Stimulated activated CD4-positive, alpha-beta T cell treated with anti-CD3 and anti-CD28 coated beads, Interleukin-15, amount 100 ng/mL, for 48 hours (primary cell): ENCODE measurements at places on chromosomes 2 and 18.

- no peak for DNase-seq
Measured at GRCh38 chr18:55136258-55136657, 177.0 kb upstream of the CCDC68 start.

DNA sequence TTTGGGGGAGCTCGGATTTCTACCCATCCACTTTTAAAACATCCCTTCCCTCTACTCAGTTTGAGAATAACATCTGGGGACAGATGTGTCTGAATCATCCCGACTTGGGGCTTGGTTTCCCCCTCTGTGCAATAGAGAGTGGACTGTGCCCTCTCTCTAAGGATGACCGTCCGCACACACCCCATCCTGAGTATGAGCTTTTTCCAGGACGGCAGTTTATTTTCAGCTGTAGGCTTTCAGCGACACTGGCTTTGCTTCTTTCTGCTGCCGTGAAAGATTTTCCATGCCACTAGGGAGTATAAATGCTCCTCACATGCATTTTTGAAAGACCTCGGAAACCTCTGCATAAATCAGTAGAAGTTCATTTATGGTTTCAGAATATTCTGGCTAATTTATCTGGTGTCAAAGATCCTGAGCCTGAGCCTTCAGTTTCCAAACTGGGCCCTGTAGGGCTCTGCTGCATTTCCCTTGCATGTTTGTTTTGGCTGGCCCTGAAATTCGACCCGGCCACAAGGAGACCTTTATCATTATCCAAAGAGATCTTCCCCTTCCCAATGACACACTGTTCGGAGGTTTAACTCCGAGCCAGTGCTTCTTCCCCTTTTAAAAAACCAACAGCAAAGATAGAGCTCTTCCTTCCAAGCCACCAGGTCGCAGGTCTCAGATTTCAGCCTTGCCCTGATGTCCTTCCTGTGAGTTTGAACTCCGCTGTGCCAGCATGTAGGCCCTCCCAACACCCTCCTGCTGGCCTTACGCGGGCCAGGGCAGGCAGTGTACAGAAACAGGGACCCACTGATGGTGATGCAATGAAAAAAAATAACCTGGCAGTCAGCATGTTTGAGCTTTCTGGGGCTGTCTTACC lies 53.3 kb downstream of the FECH start:
- no peak for DNase-seq

DNA sequence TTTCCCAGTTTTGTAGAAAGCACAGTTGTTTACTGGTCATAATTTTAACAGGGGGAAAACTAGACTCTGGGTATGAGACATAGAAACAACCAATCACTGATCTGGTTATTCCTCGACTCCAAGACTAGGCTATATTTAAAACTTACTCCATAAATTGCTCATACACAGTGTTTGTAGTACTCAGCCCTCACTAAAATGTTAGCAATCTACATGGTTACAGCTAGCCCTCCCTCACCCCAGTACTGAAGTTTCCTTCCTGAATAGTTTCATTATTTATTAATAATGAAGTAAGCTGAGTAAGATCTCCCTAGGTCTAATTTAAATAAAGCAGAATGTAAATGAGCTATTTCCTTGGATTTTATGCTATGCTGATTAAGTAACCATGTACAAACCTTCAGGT lies 275.1 kb downstream of the CDH20 start:
- DNase-seq = no peak

GRCh38 chr2:221655300-221655699 lies 83.2 kb upstream of the EPHA4 start:
- DNase-seq = no peak

GRCh38 chr2:45736757-45737704 lies 85.6 kb downstream of the PRKCE start:
- no peak for DNase-seq

GRCh38 chr2:27959496-27959895 lies 69.0 kb downstream of the BABAM2 start:
- no peak for DNase-seq

DNA sequence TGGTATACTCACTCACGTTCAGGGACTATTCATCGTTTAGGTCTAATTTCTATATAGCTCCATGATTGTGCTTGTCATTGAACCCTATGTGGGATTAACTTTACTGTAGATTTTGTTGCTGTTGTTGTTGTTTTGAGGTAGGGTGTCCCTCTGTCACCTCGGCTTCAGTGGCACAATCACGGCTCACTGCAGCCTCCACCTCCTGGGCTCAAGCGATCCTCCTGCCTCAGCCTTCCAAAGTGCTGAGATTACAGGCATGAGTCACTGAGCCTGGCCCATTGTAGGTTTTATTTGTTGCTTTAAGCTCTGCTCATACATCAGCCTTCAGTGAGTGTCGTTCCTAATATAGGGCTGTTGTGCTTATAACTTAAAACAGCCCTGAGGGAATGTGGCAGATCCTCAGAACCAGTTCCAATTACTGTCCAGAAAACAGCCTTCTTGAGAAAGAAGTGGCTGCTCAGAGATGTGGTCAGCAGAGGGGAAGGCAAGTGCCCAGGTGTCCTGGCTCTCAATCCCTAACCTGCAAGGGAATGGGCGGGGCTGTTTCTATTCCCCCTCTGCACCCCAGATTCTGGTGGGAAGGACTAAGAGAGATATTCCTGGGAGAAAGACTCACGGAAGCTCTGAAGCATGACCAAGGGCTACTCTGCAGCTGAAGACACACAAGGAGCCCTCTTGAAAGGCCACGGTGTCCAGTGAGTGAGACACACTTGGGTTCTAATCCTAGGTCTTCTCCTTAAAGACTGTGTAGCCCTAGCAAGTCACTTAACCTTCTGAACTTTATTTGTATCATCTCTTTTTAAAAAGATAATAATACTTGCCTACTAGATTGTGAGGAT lies 79.6 kb upstream of the LCLAT1 start:
- no peak for DNase-seq

DNA sequence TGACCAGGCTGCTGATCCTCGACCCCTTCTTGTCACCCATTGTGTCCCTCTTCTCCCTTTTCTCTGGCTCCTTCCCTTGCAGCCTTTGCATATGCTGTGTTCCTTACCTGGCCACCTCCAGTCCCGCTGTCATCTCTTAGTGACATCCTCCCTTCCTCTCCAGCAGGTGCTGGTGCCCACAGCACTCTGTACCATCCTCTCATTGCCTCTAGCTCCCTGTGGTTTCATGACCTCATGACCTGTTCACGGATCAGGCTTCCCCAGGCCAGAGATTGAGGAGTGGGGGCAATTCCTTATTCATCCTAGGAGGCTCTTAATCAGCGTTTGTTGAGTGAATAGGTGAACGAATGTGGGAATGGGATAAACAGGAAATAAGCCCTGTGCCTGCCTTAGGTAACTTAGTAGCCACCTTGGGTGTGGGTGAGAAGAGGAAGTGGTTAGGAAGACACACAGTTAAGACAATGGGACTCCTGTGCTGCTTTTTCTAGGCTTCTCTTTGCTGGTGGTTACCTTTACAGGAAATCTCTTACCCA lies 35.5 kb downstream of the ITGA6 start:
- no peak for DNase-seq

DNA sequence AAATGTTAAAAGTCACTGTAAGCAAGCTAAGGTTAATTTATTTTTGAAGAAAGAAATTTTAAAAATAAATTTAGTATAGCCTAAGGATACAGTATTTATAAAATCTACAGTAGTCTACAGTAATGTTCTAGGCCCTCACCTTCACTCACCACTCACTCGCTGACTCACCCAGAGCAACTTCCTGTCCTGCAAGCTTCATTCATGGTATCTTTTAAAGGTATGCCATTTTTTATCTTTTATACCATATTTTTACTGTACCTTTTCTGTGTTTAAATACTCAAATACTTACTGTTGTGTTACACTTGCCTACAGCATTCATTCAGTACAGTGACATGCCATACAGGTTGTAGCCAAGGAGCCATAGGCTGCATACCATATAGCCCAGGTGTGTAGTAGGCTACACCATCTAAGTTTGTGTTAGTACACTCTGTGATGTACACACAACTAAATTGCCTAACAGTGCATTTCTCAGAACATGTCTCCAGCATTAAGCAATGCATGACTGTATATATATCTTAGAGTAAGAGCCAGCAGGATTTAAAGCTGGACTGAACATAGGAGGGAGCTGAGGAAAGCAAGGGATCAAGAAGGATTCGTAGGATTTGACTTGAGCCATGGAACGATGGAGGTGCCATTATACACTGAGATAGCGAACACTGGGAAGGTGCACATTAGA lies 83.1 kb upstream of the KLF7 start:
- DNase-seq = no peak

DNA sequence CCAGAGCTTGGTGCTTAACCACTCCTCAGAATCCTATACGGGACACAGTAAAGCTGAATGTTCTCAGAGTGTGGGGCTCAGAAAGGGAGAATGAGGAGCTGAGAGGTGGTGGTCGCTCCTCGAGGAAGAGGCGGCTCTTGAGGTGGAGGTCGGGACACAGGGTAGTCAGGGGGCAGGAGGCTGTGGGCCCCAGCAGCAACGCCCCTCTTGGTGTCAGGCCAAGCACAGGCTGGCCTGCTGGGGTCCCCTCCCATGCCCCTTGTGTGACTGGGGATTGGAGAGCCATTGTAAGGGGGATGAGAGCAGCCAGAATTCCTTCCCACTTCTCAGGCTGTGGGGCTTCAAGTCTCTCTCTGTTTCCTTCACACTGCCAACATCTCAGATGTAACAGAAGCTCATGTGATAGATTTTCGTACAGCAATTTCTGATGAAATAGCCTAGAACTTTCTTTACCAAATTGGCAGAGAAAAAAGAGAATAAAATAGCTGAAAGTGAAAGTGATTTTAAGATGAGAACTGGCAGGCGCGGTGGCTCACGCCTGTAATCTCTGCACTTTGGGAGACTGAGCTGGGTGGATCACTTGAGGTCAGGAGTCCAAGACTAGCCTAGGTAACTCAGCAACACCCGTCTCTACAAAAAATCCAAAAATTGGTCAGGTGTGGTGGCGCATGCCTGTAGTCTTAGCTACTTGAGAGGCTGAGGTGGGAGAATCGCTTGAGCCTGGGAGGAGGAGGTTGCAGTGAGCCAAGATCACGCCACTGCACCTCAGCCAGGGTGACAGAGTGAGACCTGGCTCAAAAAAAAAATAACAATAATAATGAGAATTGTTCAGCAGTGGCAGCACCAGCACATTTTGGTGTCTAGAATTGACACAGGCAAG lies 61.1 kb upstream of the RPL31 start:
- DNase-seq = no peak

DNA sequence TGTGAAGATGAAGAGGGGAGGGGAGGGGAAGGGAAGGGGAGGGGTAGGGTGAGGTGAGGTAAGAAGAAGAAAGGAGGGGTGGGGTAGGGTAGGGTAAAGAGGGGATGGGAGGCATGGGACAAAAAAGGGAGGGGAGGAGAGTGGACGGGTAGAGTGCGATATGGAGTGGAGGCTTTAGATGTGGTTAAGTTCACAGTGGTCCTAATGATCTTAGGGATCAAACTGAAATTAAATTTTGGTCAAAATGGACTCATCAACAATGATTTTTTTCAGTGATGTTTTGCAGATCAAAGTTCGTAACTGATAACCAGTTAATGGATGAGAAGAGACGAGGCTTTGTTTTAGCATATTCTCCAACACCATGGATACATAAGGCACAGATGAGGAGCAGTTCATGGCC lies 513.9 kb upstream of the ACVR2A start:
- no peak for DNase-seq

GRCh38 chr2:217047631-217048030 lies 187.8 kb upstream of the TNP1 start:
- DNase-seq = no peak

- DNase-seq = no peak
Measured at GRCh38 chr2:185919155-185919554, 180.6 kb downstream of the FSIP2 start.

DNA sequence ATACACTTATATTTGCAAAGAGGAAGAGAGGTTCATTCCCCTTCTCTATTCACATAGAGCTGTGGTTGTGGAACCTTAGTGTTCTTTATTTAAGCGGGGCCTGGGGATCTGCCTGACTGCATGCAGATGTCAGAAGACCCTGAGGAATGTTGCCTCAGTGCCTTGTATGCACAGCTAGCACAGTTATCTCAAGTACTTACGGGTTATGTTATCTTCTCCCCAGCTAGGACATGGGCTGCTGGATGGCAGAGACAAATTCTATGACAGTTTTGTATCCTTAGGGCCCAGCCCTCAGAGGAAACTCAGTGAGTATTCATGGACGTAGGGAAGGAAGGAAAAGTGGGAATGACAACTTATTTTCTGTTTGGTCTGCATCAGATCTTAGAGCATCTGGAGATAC lies 37.7 kb upstream of the RTN4 start:
- DNase-seq = no peak

GRCh38 chr2:23091900-23092299 lies 293.1 kb upstream of the KLHL29 start:
- no peak for DNase-seq

GRCh38 chr2:120634533-120634932 lies 101.1 kb upstream of the GLI2 start:
- no peak for DNase-seq

DNA sequence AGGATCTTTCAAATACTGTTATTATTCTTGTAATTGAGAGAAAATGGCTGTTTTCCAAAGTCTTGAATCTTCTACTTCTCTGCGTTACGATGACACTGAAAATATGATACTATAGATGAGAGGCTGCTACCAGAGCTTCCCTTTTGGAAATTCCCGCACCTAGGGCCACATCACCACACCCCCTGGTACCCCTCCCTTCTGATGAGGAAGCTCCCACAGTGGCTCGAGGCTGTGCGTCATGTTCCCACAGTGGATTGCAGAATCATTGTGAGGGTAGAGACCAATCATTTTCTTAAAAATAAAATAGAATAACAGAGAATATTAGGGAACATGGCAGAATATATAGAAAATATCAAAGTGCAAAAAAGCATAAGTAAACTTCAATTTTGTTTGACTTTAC lies 268.9 kb upstream of the SMIM21 start:
- DNase-seq = no peak

GRCh38 chr2:218893349-218894150 lies 12.9 kb downstream of the WNT10A start:
- DNase-seq = no peak

DNA sequence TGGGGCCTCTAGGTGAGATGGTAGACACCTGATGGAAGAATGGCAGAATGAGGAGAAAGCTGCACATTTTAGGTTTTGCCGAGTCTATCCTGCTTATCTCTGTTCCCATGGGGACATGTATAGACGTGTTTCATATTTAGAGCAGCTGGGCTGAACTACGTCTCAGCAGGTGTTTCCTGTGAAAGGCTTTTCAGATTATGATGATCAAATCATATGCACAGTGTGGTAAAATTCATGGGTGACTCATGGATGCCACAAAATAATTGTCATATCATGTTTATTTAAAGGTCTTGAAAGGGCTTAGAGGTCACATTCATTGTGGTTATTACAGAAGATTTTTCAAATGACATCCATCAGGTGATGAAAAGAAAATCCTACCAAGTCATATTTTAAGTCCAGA lies 90.5 kb downstream of the ICOS start:
- DNase-seq = no peak
